Activated CD8-positive, alpha-beta T cell treated with anti-CD3 and anti-CD28 coated beads, Interleukin-2, amount 10 ng/mL, durations not matched to agents 7 days and 5 days (primary cell): ENCODE measurements at places on chromosomes 2 and 18. TPM values are rescaled to one million over a fixed set of nuclear protein-coding genes. Genes with fewer than 3 reads are reported as not detected.

TUBA4A gene
- total RNA-seq: 286 TPM

CASP8 gene
- total RNA-seq: 63.2 TPM

UGT1A3 gene
- total RNA-seq: not detected

COL6A3 gene
- total RNA-seq: 0.03 TPM

C2orf81 gene
- total RNA-seq: 1.5 TPM
